ENCODE measurements at places on chromosomes 2 and 18. TPM values are rescaled to one million over a fixed set of nuclear protein-coding genes. Genes with fewer than 3 reads are reported as not detected.

The HOXD13 gene
- total RNA-seq, result not detected

The TAF4B gene
- 6.7 TPM for total RNA-seq

GRCh38 chr18:37450434-37451132 is 115.0 kb downstream of the CELF4 start:
- H3K36me3 ChIP-seq, result no peaks in the 10 kb centered on the region
- no peak overlapping the region for H3K4me3 ChIP-seq
- no peak for DNase-seq
- H3K27me3 ChIP-seq, result no peaks in the 10 kb centered on the region
- H3K4me1 ChIP-seq, result peaks cover 8% of the 10 kb centered on the region
- no peak overlapping the region for H3K27ac ChIP-seq

The BOLL gene
- not detected for total RNA-seq

The OTOS gene
- total RNA-seq, result not detected

DNA sequence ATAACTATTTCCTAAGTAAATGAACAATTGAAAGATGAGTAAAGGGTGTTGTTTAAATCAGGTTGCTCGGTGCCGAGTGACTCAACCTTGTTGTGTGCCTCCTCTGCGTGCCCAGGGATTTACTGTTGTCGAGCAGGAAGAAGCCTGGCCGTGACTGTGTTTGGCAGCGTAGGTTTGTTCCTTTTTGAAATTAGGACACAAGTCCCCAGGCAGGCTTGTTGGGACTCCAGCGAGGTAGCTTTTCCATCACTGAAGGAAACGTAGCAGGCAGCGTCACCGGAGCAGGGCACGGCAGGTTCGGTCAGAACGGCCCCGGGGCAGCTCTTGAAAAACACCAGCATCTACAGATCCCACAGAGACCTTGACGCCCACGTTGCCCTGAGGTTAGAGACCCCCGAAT is 48.6 kb downstream of the TMEM18 start:
- no peaks in the 10 kb centered on the region for H3K4me1 ChIP-seq
- no peaks in the 10 kb centered on the region for H3K36me3 ChIP-seq
- H3K27me3 ChIP-seq, result no peaks in the 10 kb centered on the region

DNA sequence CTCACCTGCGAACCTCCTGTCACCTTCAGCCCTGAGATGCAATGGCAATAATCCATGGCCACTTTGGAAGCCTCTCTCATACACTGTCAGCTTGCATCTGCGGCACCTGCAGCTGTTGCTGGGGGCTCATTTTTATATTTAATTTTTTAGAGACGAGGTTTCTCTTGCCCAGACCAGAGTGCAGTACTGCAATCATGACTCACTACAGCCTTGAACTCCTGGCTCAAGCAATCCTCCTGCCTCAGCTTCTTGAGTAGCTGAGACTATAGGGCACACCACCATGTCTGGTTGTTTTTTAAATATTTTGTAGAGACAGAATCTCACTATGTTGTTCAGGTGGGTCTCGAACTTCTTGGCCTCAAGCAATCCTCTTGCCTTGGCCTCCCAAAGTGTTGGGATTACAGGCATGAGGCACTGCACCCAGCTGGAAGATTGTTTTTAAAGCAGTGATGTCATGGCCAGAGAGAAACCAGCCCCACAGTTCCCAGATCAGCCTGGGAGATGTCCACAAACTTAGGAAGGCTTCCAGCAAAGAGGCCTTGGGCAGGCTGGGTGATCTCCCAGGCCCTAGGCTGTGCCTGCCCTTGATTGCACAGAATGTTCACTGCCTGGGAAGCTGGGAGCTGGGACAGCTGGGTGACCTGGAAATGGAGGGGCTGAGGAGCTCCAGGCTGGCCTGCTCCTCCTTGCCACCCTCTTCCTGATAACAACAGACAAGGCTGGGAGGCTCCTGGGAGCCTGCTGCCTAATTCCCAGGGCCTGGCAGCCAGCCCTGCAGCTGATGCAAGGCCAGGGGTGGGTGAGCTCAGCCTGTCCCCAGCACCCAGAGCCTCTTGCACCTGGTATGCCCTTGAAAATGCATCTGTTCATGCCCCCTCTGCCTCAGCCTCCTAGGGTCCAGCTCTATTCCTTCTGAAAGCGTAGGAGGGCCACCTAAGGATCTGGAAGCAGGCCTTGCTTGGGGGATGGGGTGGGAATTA is 27.1 kb downstream of the SH2D6 start:
- peak; percentile 56 for DNase-seq
- no peak overlapping the region for H3K4me3 ChIP-seq
- H3K27me3 ChIP-seq, result no peaks in the 10 kb centered on the region
- H3K4me1 ChIP-seq, result no peaks in the 10 kb centered on the region
- H3K36me3 ChIP-seq, result no peaks in the 10 kb centered on the region

The ESPNL gene
- not detected for total RNA-seq

GRCh38 chr2:88187038-88187676 is 17.0 kb downstream of the THNSL2 start:
- H3K4me3 ChIP-seq, result no peak overlapping the region
- DNase-seq, result no peak
- H3K4me1 ChIP-seq, result no peaks in the 10 kb centered on the region
- no peaks in the 10 kb centered on the region for H3K27me3 ChIP-seq
- H3K36me3 ChIP-seq, result no peaks in the 10 kb centered on the region

GRCh38 chr2:217722883-217723472 is 279.8 kb downstream of the TNS1 start:
- no peaks in the 10 kb centered on the region for H3K36me3 ChIP-seq
- H3K27me3 ChIP-seq, result no peaks in the 10 kb centered on the region
- H3K27ac ChIP-seq, result no peak overlapping the region
- no peak overlapping the region for H3K4me3 ChIP-seq

The FMNL2 gene
- total RNA-seq, result 38.5 TPM

The STEAP3 gene
- 2.3 TPM for total RNA-seq

DNA sequence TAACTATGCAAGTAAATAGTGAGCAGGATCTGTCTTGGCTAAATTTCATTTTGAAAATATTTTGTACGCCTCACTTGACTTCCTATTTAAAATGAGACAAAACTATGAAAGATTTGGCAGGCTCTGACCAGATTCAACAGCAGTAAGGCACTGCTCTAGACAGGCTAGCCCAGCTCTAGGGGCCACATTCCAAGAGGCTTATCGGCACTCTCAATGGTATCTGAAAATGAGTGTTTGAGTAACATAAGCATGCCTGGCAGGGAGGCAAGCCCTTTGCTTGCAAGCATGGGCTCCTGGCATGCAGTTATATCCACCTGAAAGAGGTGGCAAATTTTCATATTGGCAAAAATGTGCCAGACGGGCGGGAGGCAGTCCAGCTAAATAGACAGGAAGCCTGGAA is 10.5 kb downstream of the CAPN13 start:
- H3K36me3 ChIP-seq, result no peaks in the 10 kb centered on the region
- H3K4me1 ChIP-seq, result no peaks in the 10 kb centered on the region
- no peak overlapping the region for H3K27ac ChIP-seq
- no peak for DNase-seq
- no peak overlapping the region for H3K4me3 ChIP-seq
- H3K27me3 ChIP-seq, result no peaks in the 10 kb centered on the region

DNA sequence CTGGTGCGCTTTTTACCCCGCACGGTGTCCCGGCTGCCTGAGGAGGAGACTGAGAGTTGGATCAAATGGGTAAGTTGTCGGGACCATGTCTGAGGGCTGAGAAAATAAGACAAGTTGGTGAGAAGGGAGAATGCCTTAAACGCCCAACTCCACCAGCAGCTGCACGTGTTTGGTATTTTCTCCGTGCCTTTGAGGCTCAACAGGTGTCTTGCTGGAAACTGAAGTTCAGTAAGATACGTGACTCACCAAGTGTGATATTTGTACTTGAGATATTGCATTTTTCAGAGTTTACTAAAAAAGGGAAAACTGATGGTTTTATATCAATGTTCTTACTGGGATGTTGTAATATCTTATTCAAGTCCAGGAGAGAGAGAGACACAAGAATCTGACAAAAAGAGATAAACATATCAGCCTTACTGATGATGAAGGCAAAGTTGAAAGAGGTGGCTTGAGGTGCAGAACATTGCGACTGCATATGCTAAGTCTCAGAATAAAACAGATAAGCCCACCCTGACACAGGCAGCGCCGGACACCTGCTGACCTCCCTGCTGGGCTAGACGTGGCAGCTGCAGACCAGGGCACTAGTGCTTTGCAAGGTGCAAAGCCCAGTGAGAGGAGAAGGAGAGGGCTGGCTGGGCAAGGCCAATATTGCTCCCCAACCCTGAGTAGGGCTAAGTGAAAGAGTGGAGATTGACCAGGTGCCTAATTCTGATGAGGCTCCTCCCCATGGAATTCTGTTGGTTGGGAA is 33.1 kb downstream of the TRPM8 start:
- H3K27ac ChIP-seq, result no peak overlapping the region
- H3K27me3 ChIP-seq, result no peaks in the 10 kb centered on the region
- H3K4me3 ChIP-seq, result no peak overlapping the region
- no peaks in the 10 kb centered on the region for H3K4me1 ChIP-seq

GRCh38 chr18:63890950-63891304 is 3.4 kb downstream of the SERPINB2 start:
- H3K27ac ChIP-seq, result no peak overlapping the region
- DNase-seq, result no peak
- H3K27me3 ChIP-seq, result no peaks in the 10 kb centered on the region

Measured in uterus (tissue), 4 donors.